ENCODE measurements at places on chromosomes 1 and 21. TPM values are rescaled to one million over a fixed set of nuclear protein-coding genes. Genes with fewer than 3 reads are reported as not detected.

DNA sequence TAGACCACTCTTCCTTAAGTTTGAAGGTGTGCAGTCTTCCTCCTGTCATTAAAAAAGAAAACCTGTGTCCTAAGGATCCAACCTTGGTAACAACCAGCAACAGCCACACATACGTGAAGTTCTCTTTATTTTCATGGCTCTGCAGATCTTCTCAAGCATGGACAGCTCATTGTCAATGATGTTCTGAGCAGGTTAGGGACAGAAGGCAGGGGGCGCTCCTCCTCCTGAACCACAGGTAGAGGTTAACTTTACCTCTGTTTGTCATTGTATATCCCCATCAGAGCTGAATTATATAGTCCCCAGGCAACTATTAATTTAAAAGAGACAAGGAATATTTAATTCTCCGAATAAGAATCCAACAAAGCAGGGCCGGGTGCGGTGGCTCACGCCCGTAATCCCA, 52.5 kb upstream of the CR2 start:
- no peak overlapping the region for H3K27ac ChIP-seq
- DNase-seq, result no peak
- H3K36me3 ChIP-seq, result no peaks in the 10 kb centered on the region
- H3K27me3 ChIP-seq, result no peaks in the 10 kb centered on the region
- no peaks in the 10 kb centered on the region for H3K4me1 ChIP-seq

DNA sequence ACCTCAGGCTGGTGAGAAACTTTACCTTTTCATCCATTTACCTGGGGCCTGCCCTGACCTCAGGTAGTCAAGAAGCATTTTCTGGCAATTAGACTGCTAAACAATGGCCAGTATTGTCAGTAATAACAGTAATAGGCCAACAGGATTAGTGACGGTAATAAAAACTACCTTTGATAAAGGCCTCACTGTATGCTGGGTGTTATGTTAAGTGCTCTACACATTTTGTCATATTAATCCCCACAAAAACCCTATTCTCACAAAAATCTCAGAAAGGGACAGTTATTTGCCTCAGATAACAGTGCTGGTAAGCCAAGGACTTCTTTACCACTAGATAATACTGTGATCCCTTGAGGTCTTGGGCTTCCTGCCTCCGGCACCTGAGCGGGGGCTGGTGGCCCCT, 191.4 kb downstream of the FOXD2 start:
- no peaks in the 10 kb centered on the region for H3K36me3 ChIP-seq
- no peak overlapping the region for H3K4me3 ChIP-seq
- no peak overlapping the region for H3K27ac ChIP-seq
- H3K4me1 ChIP-seq, result no peaks in the 10 kb centered on the region

DNA sequence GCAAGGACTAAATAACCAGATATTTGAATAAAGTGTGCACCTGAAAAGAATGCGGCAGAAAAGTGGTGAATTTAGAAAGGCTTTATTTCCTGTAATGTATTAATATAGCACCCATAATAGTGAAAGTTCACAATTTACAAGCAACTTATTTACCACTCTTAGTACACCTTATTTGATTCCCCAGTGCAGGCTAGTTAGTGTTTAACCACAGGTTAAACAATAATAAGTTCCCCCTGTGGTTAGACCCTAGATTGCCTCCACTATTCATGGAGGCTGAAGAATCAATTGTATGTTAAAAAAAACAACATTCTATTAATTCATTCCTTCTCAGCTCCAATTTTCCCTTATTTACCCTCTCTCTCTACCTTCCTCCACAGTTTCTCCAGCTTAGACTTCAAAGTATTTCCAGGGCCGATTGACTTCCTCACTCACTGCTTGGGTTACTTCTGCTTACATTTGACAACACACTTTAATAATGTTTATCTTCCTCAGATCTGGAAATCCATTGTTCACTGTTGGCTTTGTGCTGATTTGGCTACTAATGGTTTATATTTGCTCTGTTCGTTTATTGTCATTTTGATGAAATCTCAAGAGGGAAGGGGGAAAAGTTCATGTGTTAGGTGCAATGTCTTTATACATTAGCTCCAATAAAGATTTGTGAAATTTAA, 796.3 kb downstream of the BRINP3 start:
- H3K4me3 ChIP-seq, result no peak overlapping the region
- no peak overlapping the region for H3K27ac ChIP-seq

- no peak overlapping the region for H3K27ac ChIP-seq
- H3K36me3 ChIP-seq, result no peaks in the 10 kb centered on the region
- no peaks in the 10 kb centered on the region for H3K4me1 ChIP-seq
- no peak for DNase-seq
Measured at GRCh38 chr1:213783893-213784292, 203.9 kb upstream of the PROX1 start.

KRTAP10-3 gene
- polyA plus RNA-seq, result not detected

DNA sequence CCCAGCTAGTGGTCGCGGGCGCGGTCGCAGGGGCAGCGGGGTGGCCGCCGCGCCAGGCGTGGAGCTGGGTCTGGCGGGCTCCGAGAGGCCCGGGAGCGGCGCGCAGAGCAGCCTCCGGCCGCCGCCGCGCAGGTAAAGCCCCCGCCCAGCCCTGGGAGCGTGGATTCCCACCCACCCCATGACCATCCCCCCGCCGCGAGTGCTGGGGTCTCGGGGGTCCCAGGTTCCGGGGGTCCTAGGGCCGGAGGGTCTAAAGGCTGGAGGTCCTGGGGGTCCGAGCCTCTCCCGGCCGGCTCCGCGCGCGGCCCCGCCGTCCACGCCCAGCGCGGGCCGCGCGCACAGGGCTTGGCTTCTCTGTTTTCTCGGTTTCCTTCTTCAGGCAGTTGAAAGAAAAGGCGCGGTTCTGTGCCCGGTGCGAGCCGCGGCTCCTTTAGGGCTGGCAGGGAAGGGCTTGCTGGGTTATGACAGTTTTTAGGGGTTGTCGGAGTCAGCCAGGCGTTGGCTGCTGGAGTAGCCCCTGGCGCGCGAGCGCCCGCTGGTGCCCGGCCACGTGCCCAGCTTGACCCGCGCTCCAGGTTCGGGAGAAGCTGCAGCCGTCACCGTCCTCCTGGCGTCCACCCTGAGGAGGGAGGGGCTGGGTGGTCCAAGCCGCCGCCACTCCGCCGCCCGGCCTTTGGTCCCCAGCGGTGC, 359 bp downstream of the LRRC3 start:
- H3K36me3 ChIP-seq, result no peaks in the 10 kb centered on the region
- no peaks in the 10 kb centered on the region for H3K27me3 ChIP-seq
- DNase-seq, result peak; percentile 40
- no peak overlapping the region for H3K27ac ChIP-seq
- H3K4me3 ChIP-seq, result peak overlapping the region; percentile 83
- H3K4me1 ChIP-seq, result peaks cover 5% of the 10 kb centered on the region

BEND5 gene
- polyA plus RNA-seq, result 33.7 TPM

- H3K27ac ChIP-seq, result no peak overlapping the region
- H3K36me3 ChIP-seq, result no peaks in the 10 kb centered on the region
- H3K4me1 ChIP-seq, result peaks cover under 1% of the 10 kb centered on the region
- H3K27me3 ChIP-seq, result no peaks in the 10 kb centered on the region
Measured at GRCh38 chr21:33244082-33244778, 14.5 kb downstream of the IFNAR2 start.

- no peaks in the 10 kb centered on the region for H3K36me3 ChIP-seq
- peaks cover 7% of the 10 kb centered on the region for H3K4me1 ChIP-seq
- H3K4me3 ChIP-seq, result no peak overlapping the region
- H3K27ac ChIP-seq, result no peak overlapping the region
- no peak for DNase-seq
Measured at GRCh38 chr1:157948312-157949073, 45.0 kb upstream of the KIRREL1 start.

DNA sequence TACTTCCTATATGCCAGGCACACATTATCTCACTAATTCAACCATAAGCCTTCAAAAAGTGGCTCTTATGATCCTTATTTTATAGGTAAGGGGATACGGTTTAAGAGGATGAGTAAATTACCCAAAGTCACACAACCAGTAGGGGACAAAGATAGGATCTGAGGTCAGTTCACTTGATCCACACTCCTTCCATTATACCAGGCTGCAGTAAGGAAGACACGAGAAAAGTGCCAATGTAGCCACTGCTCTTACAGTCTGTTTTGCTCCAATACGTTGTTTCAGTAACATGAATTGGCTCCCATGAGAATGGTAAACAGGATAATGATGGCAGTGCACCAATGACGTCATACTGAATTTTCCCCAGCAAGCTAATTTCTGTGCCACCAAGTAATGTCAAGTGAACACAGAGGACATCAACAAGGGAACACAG, 15.4 kb upstream of the GUCA2A start:
- peaks cover 26% of the 10 kb centered on the region for H3K4me1 ChIP-seq
- H3K27me3 ChIP-seq, result no peaks in the 10 kb centered on the region
- DNase-seq, result no peak
- H3K36me3 ChIP-seq, result no peaks in the 10 kb centered on the region
- H3K27ac ChIP-seq, result no peak overlapping the region
- no peak overlapping the region for H3K4me3 ChIP-seq

- no peaks in the 10 kb centered on the region for H3K4me1 ChIP-seq
- no peak overlapping the region for H3K27ac ChIP-seq
- H3K27me3 ChIP-seq, result no peaks in the 10 kb centered on the region
- no peak overlapping the region for H3K4me3 ChIP-seq
- DNase-seq, result no peak
Measured at GRCh38 chr1:169031566-169032224, 74.8 kb upstream of the ATP1B1 start.

DNA sequence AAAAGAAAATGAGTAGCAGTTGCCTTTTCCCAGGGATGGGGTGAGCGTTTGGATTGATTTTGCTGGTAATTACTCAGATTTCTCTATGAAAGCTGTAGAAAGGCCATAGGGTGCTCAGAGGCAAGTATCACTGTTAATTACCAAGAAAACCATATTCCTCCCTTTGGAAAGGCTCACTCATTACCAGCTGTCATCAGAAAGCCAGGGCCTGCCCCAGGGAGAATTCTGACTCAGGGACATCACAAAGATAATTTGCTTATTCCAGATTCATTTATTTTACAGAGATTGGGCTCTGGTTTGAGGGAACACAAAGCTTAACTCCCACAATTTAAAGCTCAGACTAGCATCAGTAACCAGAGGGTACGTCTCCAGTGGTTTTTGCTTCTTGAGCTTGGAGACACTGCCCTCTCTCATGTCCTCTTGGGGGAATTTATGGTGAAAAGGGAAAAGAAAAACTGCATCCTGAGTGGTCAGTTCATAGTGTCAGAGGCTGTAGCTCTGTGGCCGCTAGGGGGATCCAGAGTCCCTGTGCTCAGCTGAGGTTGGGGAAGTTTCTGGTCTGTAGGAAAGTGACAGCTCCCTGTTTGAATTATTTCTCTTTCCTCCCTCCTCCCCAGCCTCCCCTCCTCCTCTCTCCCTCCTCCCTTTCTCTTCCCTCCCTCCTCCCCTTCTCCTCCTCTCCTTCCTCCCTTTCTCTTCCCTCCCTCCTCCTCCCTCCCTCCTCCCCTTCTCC, 204.3 kb downstream of the KCNJ6 start:
- no peaks in the 10 kb centered on the region for H3K4me1 ChIP-seq
- H3K4me3 ChIP-seq, result no peak overlapping the region
- H3K27ac ChIP-seq, result no peak overlapping the region
- peak; percentile 64 for DNase-seq
- no peaks in the 10 kb centered on the region for H3K36me3 ChIP-seq

- peak overlapping the region; percentile 95 for H3K27ac ChIP-seq
- H3K27me3 ChIP-seq, result no peaks in the 10 kb centered on the region
- no peak for DNase-seq
- H3K4me1 ChIP-seq, result peaks cover 43% of the 10 kb centered on the region
- no peaks in the 10 kb centered on the region for H3K36me3 ChIP-seq
- H3K4me3 ChIP-seq, result peak overlapping the region; percentile 79
Measured at GRCh38 chr1:89996450-89997110, 1.7 kb downstream of the ZNF326 start.

DNA sequence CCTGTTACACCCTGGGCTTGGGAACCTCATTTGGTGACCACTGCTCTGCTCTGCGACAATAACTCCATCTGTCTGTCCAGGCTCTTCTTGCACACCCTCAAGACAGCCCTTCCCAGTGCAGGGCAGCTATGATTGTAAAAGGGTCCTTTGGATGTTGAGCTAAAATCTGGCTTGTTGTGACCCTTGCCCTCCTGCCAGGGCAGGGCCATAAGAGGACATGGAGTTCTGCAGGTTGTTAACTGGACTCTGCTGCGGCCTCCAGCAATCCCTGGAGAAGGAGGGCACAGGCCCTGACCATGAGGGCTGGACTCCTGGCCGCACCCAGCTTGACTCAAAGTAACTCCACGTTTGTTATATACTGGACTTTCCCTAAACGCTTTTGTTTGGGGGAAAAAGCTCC, 41.2 kb downstream of the DHCR24 start:
- no peaks in the 10 kb centered on the region for H3K4me1 ChIP-seq
- DNase-seq, result no peak
- H3K27me3 ChIP-seq, result no peaks in the 10 kb centered on the region
- H3K36me3 ChIP-seq, result no peaks in the 10 kb centered on the region
- no peak overlapping the region for H3K27ac ChIP-seq

GRCh38 chr1:116078699-116079223, 32.4 kb upstream of the MAB21L3 start:
- H3K4me1 ChIP-seq, result no peaks in the 10 kb centered on the region
- no peaks in the 10 kb centered on the region for H3K27me3 ChIP-seq
- no peak overlapping the region for H3K27ac ChIP-seq

GRCh38 chr1:226764533-226764932, 25.5 kb upstream of the ITPKB start:
- H3K36me3 ChIP-seq, result no peaks in the 10 kb centered on the region
- no peak overlapping the region for H3K27ac ChIP-seq
- H3K27me3 ChIP-seq, result no peaks in the 10 kb centered on the region
- no peak for DNase-seq

GRCh38 chr1:149888247-149888998, 10.9 kb upstream of the BOLA1 start:
- peaks cover 27% of the 10 kb centered on the region for H3K4me1 ChIP-seq
- no peaks in the 10 kb centered on the region for H3K36me3 ChIP-seq
- no peaks in the 10 kb centered on the region for H3K27me3 ChIP-seq
- peak overlapping the region; percentile 100 for H3K27ac ChIP-seq
- peak overlapping the region; percentile 56 for H3K4me3 ChIP-seq

- H3K27ac ChIP-seq, result no peak overlapping the region
- H3K4me3 ChIP-seq, result no peak overlapping the region
- H3K36me3 ChIP-seq, result no peaks in the 10 kb centered on the region
- H3K27me3 ChIP-seq, result no peaks in the 10 kb centered on the region
- no peak for DNase-seq
- peaks cover 9% of the 10 kb centered on the region for H3K4me1 ChIP-seq
Measured at GRCh38 chr1:158055854-158056253, 62.4 kb downstream of the KIRREL1 start.

GRCh38 chr1:160618763-160619274, 28.0 kb downstream of the SLAMF1 start:
- no peaks in the 10 kb centered on the region for H3K36me3 ChIP-seq
- H3K4me1 ChIP-seq, result no peaks in the 10 kb centered on the region
- no peaks in the 10 kb centered on the region for H3K27me3 ChIP-seq
- no peak overlapping the region for H3K4me3 ChIP-seq

RIMKLA gene
- 0.75 TPM for polyA plus RNA-seq

DNA sequence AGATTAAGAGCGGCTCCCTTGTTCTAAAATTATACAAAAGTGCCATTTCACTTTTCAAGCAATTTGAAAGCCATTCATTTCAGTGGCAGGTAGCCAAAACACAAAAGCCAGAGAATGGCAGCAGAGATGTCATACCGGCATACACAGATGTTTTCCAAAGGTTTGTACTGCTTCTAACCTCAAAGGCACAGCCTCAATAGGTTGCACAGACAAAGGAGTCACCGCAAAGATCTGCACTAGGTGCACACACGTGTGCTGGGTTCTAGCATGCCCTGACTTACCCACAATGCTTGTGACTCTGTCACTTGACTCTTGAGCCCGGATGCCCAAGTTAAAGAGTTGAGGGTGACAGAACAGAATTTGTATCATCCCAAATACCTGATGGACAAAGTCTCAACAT, 448.9 kb upstream of the ADGRL2 start:
- no peaks in the 10 kb centered on the region for H3K36me3 ChIP-seq
- no peak for DNase-seq
- no peak overlapping the region for H3K27ac ChIP-seq
- H3K27me3 ChIP-seq, result no peaks in the 10 kb centered on the region
- H3K4me3 ChIP-seq, result no peak overlapping the region

FCRLB gene
- polyA plus RNA-seq, result 0.50 TPM

Measured in left lung (tissue), 14 donors.